Globus pallidus (tissue), 1 donor: ENCODE measurements at places on chromosomes 1 and 21.

DNA sequence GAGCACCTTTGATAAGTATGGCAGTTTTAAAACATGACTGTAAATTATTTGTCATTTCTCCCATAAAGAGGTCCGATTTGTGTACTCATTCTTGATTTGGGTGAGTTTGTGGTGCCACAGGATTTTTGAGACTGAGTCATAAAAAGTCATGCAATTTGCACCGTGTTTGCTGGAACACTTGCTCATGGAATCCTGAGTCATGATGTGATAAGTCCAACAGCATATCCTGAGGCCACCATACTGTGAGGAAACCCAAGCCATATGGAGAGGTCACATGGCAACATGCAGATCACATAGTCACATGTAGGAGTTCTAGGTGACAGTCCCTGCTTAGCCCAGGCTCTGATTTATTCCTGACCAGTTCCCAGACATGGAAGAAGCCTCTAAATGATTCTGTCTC is 40.8 kb upstream of the PRRX1 start:
- no peak for DNase-seq

GRCh38 chr1:176199707-176200106 is 7.4 kb downstream of the COP1 start:
- no peak for DNase-seq

GRCh38 chr21:36038701-36039497 is 21.4 kb downstream of the SETD4 start:
- DNase-seq, result no peak

DNA sequence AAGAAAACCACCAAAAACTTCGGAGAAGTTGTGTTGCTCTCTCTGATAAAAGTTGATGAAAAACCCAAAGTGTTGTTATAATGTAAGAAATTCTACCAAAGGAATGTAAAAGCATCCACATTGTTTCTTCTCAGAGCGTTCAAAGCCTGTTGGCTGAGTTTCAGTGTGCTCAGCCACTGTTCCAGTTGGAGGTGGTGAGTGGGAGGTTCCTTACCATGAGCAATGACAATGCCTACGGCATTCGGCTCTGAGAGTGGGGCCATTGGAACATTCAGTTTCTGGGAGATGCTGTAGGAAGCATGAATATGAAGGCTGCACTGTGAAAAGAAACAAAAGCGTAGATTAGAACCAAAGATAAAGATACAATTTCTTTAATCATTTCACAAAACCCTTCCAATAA is 20.5 kb upstream of the MYBPHL start:
- DNase-seq, result no peak

DNA sequence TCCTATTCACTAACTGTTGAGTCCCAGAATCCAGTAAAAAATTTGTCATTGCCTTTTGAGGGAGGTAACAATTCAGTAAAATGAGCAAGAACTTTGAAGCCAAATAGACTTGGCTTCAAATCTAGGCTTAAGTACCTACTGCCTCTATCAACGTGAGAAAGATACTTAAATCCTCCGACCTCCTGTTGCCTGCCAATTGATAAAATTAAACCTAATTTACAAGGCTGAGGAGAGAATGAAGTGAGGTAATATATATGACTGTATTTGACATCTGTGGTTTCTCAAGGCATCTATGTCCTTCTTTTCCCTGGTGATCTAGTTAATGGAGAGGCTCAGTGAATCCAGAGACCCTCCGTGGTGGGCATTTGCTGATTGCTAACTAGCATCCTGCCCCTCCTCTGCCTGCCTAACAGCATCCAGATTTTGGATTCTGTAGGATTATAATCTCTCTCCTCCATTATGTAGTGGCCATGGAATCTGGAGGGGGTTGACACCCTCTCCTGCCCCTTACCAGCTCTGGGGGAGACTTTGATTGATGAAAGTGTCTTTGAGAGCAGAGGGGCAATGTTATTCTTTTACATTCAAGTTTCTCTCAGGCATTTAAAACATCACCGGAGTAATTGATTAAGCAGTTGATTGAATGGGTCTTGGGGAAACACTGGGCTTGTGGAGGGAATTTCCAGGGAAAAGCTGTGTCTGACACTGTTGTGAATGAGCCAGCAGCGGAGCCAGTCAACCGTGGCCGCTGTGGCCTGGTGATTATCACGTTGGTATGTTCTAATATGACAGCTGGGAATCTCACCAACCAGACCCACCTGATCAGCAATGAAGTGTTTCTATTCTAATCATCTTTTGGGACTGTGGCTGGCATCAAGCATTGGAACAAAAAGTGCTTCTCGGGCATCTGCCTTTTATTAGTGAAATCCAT is 140.7 kb upstream of the FAM78B start:
- no peak for DNase-seq

GRCh38 chr1:200468264-200469001 is 58.6 kb upstream of the ZNF281 start:
- no peak for DNase-seq

DNA sequence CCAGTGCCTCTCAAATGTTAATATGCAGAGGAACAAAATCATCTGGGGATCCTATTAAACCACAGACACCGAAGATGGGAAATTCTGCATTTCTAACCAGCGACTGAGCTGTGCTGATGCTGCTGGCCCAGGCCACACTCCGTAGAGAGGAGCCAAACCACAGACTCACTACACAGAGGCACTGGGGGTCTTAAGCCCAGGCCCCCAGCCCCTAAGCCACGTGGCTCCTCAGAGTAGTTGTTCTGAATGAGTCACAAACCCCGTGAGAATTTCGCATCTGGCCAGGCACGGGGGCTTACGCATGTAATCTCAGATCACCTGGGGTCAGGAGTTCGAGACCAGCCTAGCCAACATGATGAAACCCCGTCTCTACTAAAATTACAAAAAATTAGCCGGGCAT is 2.8 kb upstream of the CELA2A start:
- no peak for DNase-seq

- no peak for DNase-seq
Measured at GRCh38 chr1:57024428-57024827, 58.6 kb upstream of the C8B start.

DNA sequence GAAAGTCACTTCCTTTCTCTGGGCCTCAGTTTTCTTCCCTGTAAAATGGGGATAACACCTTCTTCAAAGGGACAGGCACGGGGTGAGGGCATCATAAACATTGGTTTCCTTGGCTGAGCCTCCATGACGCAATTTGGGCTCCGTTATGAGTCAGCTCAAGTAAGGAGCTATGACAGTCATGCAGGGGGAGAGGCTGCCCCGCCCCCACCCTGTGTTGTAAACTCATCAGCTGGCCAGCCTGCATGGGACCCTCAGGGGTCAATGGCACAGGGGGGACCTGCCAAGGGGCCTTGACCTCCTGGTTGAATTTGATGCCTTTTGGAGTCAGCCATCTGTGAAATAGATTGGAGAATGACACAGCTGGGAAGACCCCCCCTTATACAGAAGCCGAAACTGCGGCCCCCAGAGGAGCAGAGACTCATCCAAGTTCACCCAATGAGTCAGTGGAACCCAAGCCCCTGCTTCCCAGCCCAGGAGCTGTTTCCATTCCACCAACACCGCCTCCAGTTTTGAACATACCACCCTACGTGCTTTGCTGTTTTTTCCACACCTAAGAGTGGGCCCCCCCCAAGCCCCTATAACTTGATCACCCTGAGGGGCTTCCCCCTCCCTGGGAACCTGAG is 36.8 kb upstream of the RUNX3 start:
- DNase-seq, result no peak

DNA sequence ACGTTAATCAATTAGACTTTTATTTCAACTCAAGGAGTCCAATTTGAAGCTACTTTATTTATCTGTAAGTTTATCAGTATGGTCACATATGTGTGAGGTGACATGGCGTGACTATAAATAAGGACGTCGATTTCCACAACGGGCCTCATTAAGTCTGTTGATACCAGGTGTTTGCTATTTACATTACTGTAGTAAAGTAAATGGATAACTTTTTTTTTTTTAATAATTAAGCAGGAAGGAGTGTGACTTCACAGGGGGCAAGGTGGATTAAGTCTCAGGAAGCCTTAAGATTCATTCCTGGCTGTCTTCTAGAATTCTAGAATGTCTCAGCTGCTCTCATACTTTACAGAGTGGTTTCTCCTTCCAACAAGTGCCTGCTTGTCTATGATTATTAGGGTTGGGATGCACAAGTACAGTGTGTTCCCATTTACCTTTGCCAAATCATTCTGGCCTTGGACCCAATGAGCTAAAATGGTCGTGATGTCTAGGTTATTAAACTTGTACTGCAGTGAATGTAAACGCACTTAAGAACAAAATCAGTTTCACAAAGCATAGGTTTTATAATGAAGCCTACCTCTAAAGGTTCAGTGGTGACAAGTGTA is 15.5 kb downstream of the MAP3K7CL start:
- DNase-seq, result no peak

DNA sequence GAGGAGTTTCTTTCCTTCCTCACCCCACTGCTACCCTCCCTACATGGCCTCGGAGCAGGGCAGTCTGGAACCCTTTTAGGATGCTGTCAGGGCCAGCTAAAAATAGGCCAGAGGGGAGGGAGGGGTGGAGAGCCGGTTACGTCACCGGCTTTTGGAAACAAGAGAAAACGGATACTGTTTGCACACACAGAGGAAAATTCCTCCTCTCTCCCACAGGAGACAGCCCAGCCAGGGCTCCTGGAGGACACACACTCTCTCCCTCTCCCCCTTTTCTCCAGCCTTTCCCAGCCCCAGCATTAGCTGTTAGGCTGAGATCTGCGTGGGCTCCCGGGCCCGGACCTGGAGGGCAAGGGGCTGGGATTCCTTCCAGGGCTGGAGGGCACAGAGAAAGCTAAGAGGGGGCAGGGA is 20.0 kb upstream of the ALDH4A1 start:
- DNase-seq, result peak; percentile 84

- DNase-seq, result no peak
Measured at GRCh38 chr1:110585481-110585880, 20.7 kb downstream of the KCNA2 start.

DNA sequence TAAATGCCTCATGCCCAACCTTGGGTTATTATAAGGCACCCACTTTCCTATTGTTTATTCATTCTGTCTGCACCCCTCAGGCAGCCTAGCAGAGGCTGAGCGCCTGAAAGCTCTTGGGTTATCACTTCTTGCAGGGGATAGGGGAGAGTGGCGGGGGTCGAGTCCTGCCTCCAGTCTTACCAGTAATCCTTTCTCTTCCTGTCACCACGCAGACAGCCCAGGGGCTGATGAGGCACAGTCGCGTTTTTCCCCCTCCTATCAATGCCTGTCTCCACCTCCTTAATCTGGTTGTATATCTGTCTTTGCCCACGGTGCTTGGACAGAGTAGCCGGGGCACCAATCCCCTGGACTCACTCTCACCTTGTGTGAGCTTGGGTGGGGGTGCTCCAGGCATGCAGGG is 733.1 kb downstream of the MATN1 start:
- DNase-seq, result no peak

DNA sequence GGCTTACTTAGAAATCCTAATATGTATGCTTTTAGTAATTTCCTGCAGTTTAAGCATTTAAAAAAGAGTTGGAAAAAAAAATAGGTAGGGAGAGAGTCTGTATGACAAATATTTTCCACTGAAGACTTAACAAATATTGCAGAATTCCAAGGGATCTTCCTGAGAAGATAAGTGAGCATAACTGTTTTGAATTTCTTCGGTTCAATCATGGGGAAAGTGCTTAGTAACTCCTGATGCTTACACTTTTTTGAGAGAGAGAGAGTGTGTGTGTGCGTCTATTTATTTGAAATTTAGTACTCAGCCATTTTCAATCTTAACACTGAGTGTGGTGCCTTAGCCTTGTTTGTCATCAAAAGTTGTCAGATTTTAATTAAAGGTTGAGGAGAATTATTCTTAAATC is 18.5 kb downstream of the SON start:
- no peak for DNase-seq

DNA sequence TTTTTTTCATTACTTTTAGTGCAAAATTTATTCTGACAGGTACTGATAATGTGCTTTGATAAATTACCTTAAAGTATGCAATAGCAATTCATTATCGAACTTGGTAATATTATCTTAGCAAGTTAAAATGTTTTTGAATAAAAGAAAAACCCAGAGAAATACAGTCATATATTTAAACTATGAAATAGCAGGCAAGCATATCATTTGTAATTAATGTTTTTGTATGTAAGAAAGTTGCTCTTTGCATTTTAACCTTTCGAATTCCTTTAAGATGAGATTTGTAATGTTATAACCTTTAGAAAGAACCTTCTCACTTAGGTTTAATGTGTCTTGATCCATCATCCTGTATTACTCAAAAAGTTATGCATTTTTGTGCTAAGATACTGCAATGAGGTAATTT is 585.6 kb downstream of the PTBP2 start:
- DNase-seq, result no peak

GRCh38 chr1:213335084-213335483 is 284.0 kb downstream of the RPS6KC1 start:
- no peak for DNase-seq
